CD4-positive, alpha-beta T cell treated with Interleukin-6 at 100 ng/mL for 8 hours (primary cell): ENCODE measurements at places on chromosomes 16 and 17.
A peak's percentile ranks its signal among the peaks of the same experiment; 100 is the strongest.

DNA sequence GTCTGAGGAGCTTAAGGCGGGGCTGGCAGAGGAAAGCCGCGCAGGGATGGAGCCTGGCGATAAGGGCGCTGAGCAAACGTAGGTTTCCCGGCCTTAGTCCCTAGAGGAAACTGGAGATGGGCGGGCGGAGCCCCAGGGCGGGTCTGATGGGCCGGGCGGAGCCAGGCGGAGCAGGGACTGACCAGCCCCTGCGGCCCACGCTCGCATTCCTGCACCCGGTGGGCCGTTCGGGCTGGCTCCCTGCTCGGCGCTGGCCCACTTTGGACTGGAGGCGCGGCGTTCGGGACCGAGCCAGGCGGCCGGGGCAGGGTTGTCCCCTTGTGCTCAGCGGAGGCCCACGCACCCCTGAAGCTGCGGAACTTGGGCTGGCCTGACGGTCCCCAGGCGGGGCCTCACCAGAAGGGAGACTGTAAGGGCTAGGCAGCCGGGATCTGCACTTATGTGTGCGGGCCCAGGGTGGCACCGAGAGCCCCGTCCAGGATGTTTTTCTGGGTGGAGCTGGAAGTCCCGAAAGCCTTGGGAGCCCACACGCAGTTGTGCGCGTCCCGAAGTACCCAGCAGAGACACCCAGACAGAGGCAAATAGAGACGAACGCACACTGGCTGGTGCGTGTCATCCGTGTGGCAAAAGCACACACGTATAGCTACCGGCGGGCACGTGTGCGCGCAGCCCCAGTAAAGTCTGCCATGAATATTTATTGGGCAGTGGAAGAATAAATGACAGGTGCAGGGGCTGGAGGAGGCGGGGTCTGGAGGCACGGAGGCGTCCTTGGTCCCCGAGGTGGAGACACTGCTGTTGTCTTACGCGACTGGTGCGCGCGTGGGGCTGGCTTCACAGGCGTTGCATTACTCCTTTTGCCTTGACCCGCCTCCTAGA lies 1.4 kb downstream of the PYDC1 start:
- no peak for DNase-seq

- no peak for DNase-seq
Observed at GRCh38 chr16:17224879-17225281, 245.9 kb downstream of the XYLT1 start.

GRCh38 chr16:3514621-3515020 lies 13.8 kb downstream of the CLUAP1 start:
- DNase-seq: no peak

GRCh38 chr16:88784856-88785105 lies 239 bp downstream of the PIEZO1 start:
- DNase-seq: no peak

- DNase-seq: no peak
Observed at GRCh38 chr16:81502396-81503070, 57.9 kb downstream of the CMIP start.

DNA sequence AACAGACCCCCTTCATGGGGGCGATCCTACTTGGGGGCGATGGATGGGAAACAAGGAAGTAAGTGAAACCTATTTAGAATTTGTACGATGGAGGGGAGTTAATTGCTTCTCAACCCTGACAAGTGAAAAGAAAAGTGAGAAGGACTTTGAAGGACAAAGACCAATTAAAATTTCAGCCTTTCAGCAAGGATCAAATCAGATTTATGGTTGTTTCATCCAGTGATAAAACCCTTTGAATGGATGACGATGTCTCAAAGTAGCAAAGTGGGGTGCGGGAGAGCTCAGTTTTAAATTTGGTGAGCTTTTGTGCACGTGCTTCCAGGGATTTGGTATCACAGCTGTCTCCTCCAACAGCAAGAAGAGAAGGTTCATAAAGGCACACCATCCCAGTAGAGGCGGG lies 51.7 kb downstream of the CMIP start:
- no peak for DNase-seq

DNA sequence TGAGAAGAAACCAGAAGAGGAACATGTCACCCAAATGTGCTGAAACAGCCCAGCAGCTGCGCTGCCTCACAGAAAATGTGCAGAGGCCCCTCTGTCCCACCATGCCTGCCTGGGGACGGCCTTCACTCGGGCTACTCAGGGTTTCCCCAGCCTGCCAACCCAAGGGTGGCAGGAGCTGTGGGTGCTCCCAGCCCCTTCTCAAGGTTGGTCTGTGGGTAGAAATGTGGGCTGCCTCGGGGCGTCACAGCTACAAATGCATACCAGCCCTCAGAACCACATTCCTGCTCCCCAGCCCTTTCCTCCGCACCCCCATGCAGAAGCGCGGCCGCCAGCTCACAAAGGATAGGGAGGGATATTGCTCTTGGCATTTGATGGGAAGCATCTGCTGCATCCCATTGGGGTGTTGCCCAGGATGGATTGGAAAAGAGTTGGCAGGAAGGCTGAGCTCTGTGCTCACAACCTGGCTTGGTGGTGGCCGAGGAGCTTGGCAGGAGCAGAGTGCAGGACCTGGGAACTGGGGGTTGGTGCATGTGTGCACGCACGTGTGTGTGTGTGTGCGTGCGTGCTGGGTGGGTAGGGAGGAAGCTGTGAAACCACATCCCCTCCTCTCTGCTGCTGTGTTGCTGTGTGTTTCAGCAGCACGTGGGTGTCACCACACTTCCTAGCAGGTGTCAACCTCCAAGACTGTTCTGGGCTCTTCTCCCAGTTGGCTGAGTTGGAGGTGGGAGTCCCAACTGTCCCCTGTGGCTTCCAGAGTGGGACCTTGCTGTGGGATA lies 304.4 kb downstream of the SEC14L1 start:
- DNase-seq: peak; percentile 93

DNA sequence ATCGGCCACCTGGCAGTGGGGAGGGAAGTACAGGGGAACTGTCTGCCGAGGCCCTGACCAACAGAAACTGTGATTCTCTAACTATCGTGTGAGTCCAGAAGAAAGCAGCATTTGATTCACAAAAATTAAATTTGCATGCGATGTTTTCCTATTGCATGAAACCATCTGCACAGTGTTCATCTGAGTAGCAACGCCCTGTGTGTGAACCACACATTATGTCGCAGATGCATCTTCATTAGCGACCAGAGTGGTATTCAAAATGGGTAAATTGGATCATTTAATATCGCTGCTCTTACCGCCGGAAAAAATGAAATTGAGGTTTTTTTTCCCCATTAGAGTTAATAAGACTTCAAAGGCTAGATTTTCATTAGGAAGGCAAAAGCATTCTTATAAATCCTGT lies 260.6 kb downstream of the ABCC12 start:
- DNase-seq: no peak

GRCh38 chr17:76119409-76120371 lies 16.1 kb upstream of the EXOC7 start:
- DNase-seq: no peak

- DNase-seq: no peak
Observed at GRCh38 chr16:8665529-8665928, 8.9 kb upstream of the ABAT start.

DNA sequence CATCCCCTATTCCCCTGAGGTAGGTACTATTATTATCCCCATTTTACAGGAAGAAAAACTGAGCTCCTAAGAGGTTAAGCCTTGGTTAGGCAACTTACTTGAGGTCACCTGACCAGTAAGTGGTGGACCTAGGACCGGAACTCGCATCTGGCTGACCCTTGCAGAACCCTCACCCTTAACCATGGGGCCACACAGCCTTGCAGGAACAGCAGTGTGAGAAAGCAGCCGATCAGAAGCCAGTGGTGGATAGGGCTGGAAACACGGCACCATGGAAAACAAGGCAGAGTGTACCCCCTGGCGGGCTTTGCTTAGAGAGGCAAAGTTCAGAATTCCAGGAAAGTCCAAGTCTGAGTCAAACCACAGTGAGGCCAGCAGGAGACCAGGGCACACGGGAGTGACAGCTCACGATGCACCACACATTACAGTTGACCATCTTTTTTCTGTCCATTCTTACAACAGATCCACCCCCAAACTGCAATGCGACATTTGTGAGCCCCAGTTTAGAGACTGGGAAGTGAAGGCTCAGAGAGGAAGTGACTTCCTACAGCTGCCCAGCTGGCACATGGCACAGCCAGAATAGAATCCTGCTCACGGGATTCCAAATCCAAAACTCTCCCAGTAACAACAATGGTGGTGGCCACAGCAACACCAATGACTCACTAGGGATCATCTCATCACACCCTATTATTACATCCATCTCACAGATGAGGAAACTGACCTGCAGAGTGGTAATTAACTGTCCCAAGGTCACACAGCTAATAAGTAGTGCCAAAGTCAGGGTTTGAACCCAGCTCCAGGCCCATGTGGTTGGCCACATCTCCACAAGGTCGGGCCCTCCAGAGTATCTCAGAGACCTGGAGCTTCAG lies 20.3 kb downstream of the KIFC3 start:
- DNase-seq: no peak

GRCh38 chr17:57062865-57063264 lies 22.2 kb upstream of the AKAP1 start:
- DNase-seq: no peak
